ENCODE measurements at places on chromosomes 13 and 19.

GRCh38 chr13:45511310-45512097 is 46.8 kb downstream of the COG3 start:
- peak; percentile 65 for DNase-seq

DNA sequence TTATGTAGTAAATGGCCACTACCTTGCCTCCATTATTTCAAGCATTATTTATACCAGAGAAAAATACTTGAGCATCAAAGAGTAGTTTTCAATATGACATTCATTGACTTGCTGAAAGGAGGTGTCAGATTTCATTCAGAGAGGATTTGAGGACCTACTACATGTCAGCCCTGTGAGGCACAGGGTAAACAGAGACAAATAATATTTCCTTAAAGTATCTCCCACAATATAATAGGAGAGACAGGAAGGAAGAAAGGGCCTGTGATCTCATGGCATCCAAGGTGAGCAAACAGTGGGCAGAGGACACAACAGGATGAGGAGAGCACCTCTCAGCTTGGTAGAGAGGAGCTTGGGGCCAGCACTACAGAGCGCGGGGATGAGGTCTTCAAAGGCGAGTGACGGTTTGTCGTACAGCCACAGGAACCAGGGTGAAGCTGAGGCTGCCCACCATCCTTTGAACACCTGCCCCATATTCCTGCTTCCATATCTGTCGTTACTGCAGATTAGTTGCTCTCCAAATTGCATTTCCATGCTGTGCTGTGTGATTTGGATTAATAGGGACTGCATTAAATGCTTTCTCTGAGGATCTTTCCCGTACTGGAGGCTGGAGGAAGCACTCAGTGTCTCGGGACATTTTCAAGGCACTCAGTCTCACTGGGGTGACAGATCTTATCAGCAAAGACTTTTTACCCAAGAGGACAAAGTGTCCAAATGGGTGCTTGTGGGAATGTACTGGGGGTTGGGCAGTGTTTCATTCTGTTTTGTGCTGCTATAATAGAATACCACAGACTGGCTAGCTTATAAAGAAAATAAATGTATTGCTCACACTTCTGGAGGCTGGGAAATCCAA is 59.2 kb downstream of the GJA3 start:
- no peak for DNase-seq

- no peak for DNase-seq
Measured at GRCh38 chr19:29881386-29881785, 60.7 kb upstream of the URI1 start.

- peak; percentile 25 for DNase-seq
Measured at GRCh38 chr13:24683838-24684599, 3.8 kb downstream of the ATP12A start.

DNA sequence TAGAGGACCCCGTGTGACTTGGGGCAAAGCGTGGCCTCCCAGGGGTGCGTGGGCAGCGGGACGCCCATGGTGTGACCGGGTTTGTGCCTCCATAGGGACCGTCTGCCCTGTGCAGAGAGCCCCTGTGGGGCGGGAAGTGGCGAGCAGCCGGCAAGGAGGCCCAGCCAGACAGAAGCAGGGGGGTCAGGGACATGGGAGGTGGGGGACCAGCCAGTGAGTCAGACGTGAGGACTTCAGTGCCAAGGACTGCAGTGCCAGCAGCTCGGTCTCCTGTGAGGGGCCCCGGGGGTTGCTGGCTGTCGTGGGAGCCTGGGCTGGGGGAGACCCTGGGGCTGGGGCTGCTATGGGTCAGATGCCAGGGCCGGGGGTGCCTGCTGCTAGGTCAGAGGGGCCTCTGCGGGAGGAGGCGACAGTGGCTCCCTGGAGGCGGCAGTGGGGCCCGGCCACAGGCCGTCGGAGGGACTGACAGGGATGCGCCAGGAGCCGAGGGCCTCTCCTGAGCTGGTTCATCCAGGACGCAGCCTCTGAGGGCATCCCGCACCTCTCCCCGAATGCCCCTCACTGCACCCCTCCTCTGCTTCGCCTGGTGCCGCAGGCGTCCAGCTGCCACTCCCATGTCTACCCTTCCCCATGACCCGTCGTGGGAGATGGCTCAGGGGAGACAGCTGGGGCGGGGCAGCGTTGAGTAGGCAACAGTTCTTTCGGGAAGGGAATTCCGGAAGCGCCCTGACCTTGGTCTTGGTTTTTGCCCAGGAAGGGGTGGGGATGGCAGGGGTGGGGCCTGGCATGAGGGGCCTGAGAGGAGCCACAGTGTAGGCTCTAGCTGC is 80.0 kb downstream of the KDM4B start:
- DNase-seq, result no peak

DNA sequence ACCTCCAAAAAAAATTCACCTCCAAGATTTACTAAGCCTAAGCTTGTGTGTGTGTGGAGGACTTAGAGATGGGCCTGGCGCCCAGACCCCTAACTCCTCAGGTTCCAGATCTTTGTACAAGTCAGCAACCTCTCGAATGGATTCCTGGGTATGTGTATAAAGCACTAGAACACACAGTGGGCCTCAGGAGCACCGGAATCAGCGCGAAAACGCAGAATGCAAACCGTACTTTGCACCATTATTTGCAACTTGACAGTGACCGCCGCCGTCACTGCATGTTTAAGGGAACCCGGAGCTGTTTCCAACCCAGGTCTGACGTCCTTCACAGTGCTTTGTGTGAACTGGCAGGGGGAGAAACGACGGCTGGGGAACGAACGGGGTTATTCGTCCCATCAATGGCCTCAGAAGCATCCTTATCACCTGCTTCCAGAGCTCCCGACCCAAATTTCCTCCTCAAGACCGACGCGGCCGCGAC is 688 bp downstream of the ZNF606 start:
- DNase-seq, result no peak

- DNase-seq, result no peak
Measured at GRCh38 chr13:110274687-110275086, 32.3 kb downstream of the COL4A1 start.

GRCh38 chr19:35935911-35936737 is at the start of gene LRFN3:
LRFN3 (plus strand) TSS chr19:35936374; CDS start chr19:35939426, 3,052 bp downstream.
- peak; percentile 22 for DNase-seq

GRCh38 chr13:114049026-114049425 is 75.2 kb upstream of the C13orf46 start:
- DNase-seq, result peak; percentile 59

GRCh38 chr13:27379694-27380641 is 44.5 kb upstream of the GTF3A start:
- DNase-seq, result peak; percentile 56

DNA sequence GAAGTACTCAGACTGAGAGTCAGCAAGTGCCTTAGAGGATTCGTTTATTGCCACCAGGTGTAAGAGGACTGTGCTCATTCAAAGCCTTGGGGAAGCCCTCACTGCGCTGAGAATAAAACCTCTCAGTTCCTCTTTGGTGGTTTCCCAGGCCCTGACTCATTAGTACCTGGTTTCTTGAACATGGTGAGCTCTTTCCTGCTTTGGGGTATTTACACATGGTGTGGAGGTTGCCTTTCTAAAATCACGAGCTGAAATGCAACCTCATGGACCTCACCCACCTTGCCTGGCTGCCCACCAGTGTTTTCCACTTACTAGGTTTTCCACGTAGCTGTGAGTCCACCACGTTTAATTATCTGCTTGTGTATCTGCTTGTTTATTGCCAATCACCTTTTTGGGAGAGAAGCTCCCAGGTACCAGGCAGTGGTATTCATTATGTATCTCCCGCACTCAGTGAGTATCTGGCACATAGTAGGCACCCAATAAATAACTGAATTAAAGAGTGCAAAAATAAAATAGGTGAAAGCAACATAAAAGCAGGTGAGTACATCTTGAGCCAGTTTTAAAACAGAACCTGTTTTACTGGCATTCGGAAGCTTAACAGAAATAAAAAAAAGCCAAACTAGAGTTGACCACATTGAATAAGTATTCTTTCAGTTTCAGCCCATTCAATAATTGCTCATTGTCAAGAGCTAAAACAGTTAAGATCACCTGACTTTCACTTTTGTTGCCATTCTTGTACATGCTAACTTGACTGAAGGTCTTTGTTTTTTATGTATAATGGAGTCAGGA is 533.0 kb downstream of the MYO16 start:
- peak; percentile 40 for DNase-seq

- peak; percentile 91 for DNase-seq
Measured at GRCh38 chr19:39398297-39398864, 7.2 kb downstream of the MED29 start.

GRCh38 chr19:45667620-45668341 is at the start of gene GIPR:
GIPR (plus strand) TSS chr19:45668221; CDS start chr19:45669521, 1,300 bp downstream.
- peak; percentile 85 for DNase-seq

GRCh38 chr13:43078399-43078798 is 55.0 kb downstream of the DNAJC15 start:
- no peak for DNase-seq

DNA sequence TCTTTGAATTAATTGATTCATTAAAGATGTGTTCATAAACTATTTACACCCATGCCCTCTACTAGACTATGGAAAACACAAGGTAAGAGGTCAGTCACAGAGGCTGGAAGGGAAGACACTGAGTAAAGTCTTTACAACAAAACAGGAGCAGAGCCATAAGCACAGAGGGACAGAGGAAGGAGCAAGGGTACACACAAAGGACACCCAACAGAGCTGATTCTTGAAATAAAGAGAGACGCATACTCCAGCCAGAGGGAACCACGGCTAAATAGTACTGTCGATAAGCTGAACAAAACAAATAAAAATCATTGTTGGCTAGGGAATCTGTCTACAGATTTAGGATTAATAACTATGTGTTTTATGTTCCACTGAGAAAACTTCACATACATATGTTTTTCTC is 289.2 kb downstream of the EFNB2 start:
- no peak for DNase-seq

DNA sequence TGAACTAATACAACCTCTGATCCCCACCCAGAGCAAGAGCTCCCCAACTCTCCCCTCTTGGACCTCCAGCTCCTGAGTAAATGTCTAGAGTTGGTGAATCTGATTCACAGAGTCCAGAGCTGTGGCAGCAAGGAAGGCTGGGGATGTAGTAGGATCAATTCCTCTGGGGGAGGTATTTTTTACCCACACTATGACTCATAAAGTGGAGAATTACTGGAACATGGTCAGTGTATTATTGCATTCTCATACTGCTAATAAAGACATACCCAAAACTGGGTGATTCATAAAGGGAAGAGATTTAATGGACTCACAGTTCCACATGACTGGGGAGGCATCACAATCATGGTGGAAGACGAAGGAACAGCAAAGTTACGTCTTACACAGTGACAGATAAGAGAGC is 496.7 kb downstream of the EFNB2 start:
- DNase-seq, result no peak

DNA sequence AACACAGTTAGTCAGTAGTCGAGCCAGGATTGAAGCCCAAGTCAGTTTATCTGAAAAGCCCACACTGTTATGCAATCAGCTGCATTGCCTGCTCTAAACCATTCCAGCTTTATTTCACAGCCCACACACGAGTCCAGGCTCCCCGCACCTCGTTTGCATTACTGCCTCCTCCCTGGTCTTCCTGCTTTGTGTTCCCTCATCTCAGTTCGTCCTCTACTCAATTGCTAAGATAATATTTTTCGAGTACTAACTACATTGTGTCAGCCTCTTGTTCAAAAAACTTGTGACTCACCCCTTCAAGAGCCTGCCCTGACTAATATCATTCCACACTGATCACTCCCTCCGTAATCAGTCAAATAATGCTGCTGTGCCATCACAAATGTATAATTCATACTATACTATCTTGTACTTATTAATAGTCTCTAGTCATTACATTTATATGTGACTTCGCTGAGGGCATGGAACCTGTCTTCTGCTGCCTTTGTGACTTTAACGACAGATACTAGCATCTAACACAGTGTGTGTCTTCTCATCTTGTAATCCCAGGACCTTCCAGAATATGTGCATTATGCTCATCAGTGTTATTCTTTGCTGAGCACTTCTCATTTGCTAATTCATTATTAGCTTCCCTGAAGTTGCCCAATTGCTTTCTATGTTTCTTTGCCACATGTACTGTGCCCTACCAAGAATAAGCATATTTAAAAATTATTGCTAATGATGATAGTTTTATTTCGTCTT is 26.2 kb upstream of the WDFY2 start:
- peak; percentile 67 for DNase-seq

- DNase-seq, result no peak
Measured at GRCh38 chr19:35414442-35414841, 33.6 kb upstream of the FFAR2 start.

- DNase-seq, result no peak
Measured at GRCh38 chr19:34353546-34353945, 11.4 kb upstream of the GPI start.

- no peak for DNase-seq
Measured at GRCh38 chr19:56678205-56678604, 6.6 kb upstream of the ZNF835 start.

DNA sequence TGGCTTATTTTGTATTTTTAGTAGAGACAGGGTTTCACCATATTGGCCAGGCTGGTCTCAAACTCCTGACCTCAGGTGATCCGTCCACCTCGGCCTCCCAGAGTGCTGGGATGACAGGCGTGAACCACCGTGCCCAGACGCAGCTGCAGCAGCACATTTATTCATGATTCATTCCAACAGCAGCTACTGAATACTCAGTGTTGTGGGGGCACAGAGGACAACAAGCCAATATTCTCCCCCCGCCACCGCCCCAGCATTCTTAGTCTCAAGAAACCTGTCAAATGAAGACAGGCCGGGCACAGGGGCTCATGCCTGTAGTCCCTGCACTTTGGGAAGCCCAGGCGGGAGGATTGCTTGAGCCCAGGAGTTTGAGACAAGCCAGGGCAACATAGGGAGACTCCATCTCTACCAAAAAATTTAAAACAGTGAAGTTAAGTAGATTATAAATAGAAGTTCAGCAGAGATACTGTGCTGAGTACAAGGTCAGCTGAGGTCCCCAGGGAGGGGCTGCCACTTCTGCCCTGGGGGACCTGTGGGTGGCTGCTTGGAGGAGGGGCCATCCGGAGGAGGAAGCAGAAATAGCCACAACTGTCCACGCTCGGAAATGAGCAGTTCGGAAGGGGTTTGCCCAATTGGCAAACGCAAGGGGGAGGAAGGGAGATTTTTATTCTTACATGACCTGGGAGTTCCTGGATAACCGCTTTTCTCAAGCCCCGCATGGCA is 4.3 kb downstream of the DOT1L start:
- peak; percentile 96 for DNase-seq

GRCh38 chr19:42286349-42287016 is 15.4 kb upstream of the PRR19 start:
- peak; percentile 49 for DNase-seq

DNA sequence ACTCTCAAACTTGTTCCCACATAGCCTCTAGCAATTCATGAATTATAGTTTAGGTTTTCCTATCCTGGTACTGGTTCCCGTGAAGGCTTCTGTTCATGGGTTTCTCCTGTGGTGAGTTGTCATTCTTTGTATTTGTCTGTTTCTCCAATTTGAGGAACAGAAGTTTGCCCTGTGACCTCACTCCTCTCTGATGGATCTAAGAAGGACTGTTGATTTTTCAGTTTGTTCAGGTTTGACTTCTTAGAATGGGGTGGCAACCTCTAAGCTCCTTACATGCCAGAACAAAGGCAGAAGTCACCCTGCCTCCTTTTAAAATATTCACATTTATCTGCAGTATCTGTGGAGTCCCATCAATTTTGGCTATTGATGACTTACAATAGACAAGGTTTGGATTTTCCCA is 354.0 kb downstream of the SPRY2 start:
- no peak for DNase-seq
